PC-9 (cell line): ENCODE measurements at places on chromosomes 3 and 15.
A peak's percentile ranks its signal among the peaks of the same experiment; 100 is the strongest.

- no peak for DNase-seq
- H3K36me3 ChIP-seq = no peaks in the 10 kb centered on the region
- no peaks in the 10 kb centered on the region for H3K4me1 ChIP-seq
Measured at GRCh38 chr15:80527406-80527805, 123.2 kb downstream of the ARNT2 start.

- peaks cover 57% of the 10 kb centered on the region for H3K27me3 ChIP-seq
- H3K4me1 ChIP-seq = no peaks in the 10 kb centered on the region
- no peak overlapping the region for H3K27ac ChIP-seq
- H3K36me3 ChIP-seq = no peaks in the 10 kb centered on the region
- H3K4me3 ChIP-seq = no peak overlapping the region
Measured at GRCh38 chr15:28947221-28947674, 61.5 kb downstream of the APBA2 start.

- no peak overlapping the region for H3K27ac ChIP-seq
- H3K4me1 ChIP-seq = peaks cover 22% of the 10 kb centered on the region
- H3K36me3 ChIP-seq = peaks cover 39% of the 10 kb centered on the region
- no peak for DNase-seq
Measured at GRCh38 chr15:63052077-63052841, 9.7 kb downstream of the TPM1 start.

DNA sequence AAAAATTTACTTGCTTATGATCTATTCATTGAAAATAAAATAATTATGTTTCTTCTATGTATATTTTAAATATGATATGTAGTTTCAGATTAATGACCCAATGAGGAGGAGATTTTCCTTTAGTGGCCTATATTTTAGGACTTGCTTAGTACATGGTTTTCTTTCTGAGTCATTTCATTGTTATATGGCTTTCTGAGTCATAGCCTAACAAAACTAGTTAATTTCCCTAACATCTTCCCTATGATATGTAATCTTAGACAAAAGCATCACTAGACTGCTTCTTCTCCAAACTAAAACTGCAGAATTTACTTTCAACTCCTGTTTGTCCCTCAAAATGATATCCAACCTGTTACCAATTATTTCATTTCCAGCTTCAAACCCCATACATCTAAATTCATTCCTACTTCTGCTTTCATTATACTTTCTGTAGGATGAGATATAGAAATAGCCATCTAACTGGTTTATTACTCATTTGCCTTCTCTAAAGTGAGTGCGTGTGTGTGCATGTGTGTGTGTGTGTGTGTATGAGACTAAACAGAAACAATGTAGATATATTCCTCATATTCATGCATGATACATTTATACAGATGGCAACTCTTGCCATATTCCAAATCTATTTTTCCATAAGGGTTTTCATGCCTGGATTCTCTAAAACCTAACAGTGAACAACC lies 915.0 kb upstream of the GBE1 start:
- H3K4me3 ChIP-seq = no peak overlapping the region
- no peaks in the 10 kb centered on the region for H3K27me3 ChIP-seq
- DNase-seq = no peak
- H3K36me3 ChIP-seq = no peaks in the 10 kb centered on the region

DNA sequence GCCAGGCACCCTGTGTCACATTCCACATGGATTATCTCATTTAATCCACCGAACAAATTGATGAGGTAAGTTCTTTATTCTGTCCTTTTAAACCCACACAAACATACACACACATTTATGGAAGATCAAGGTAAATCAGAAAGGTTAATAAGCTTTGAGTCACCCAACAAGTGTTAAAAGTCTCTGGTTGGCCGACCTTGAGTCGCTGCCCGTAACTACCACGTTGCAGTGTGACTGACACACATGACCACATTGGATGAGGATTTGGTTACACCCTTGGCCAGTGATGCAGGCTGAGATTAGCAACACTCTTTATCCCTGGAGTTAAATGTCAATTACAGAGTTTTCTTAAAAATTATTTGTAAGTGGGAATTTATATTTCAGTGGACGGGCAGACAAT lies 19.2 kb downstream of the FOXP1 start:
- no peaks in the 10 kb centered on the region for H3K4me1 ChIP-seq
- no peaks in the 10 kb centered on the region for H3K36me3 ChIP-seq
- no peak overlapping the region for H3K27ac ChIP-seq
- no peaks in the 10 kb centered on the region for H3K27me3 ChIP-seq
- DNase-seq = no peak

DNA sequence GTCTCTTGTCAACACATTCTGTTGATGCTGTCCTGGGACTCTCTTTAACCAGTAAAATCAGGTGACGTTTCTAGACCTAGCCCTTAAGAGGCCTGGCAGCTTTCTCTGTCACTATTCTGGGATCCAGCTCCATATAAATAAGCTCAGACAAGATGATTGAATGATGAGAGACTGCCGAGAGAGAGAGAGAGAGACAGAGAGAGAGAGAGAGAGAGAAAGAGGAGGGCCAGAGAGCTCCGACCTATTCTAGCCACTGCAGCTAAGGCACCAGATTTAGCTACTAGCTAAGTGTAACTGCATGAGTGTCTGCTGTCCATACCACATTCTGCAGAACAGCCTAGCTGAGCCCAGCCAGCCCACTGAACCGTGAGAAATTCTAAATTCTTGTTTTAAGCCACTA lies 36.1 kb upstream of the CTXND1 start:
- no peak overlapping the region for H3K27ac ChIP-seq
- no peaks in the 10 kb centered on the region for H3K4me1 ChIP-seq
- H3K36me3 ChIP-seq = no peaks in the 10 kb centered on the region
- DNase-seq = no peak
- no peak overlapping the region for H3K4me3 ChIP-seq

DNA sequence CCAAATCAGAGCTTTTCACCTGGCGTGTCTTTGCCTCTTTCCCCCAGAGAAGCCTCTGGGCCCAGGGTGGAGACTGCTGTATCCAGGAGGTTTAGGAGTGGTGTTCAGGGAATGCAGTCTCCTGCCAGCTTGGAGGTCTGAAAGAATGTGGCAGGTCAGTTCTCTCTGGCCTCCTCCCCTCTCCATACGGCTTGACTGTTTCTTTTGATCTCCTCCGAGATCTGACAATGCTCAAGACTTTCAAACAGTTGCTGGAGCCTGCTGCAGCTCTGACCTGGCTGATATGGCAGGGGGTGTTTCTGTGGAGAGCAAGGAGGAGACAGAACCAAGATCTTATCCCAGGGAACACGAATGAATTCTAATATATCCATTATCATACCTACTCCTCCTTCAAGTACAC lies 24.7 kb upstream of the TM4SF4 start:
- no peaks in the 10 kb centered on the region for H3K27me3 ChIP-seq
- H3K27ac ChIP-seq = peak overlapping the region; percentile 81; the same call in 1 of the 2 replicates
- H3K4me3 ChIP-seq = no peak overlapping the region
- DNase-seq = peak; percentile 39
- H3K36me3 ChIP-seq = no peaks in the 10 kb centered on the region; the same call in 1 of the 2 replicates

DNA sequence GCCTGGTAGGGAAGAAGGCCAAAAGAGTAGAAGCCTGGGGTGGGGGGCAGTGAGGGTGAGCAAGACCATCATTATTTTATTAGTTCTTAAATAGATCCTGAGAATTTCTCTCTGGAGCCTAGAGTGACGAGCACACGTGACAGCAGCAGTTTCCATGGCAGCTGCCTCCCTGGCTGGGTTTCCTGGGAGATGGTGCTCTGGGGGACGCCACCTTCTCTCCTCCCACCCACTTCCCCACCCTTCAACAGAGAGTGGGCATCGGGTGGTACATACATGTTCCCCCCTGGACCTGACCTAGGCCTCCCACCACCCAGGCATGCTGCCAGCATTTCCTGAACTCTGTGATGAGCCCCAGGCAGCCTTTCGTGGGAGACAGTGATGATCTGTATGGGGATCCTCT lies 12.9 kb downstream of the CELF6 start:
- H3K4me1 ChIP-seq = no peaks in the 10 kb centered on the region
- H3K4me3 ChIP-seq = no peak overlapping the region
- 0 out of 2 replicates have a peak, but pooled peaks cover 5% of the 10 kb centered on the region for H3K27me3 ChIP-seq
- H3K27ac ChIP-seq = no peak overlapping the region
- H3K36me3 ChIP-seq = no peaks in the 10 kb centered on the region

DNA sequence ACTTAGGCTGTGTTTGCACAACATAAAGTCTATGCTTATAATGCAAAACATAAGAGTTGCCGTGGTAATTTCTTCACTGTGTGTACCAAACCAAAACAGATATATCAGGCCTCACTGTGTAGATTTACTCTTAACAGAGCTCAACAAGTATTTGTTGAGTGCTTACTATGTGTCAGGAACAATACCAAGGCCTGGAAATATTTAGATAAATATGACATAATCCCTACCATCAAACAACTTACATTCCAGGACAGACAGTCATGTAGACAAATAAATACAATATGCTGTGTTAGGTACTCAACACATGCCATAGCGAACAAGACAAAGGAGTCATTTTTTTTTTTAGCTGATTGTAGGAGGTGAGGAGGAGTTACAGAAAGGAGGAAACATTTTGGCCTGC lies 554.0 kb downstream of the NSUN3 start:
- H3K4me3 ChIP-seq = no peak overlapping the region
- H3K4me1 ChIP-seq = no peaks in the 10 kb centered on the region
- H3K27me3 ChIP-seq = no peaks in the 10 kb centered on the region
- DNase-seq = no peak
- H3K36me3 ChIP-seq = no peaks in the 10 kb centered on the region

- peak; percentile 10 for DNase-seq
- H3K36me3 ChIP-seq = no peaks in the 10 kb centered on the region
- H3K27me3 ChIP-seq = no peaks in the 10 kb centered on the region
- H3K27ac ChIP-seq = no peak overlapping the region
- H3K4me1 ChIP-seq = 0 out of 2 replicates have a peak, but pooled peaks cover 2% of the 10 kb centered on the region
- H3K4me3 ChIP-seq = no peak overlapping the region
Measured at GRCh38 chr15:81023483-81024264, 23.0 kb downstream of the TLNRD1 start.

- DNase-seq = no peak
- H3K27ac ChIP-seq = no peak overlapping the region
- no peaks in the 10 kb centered on the region for H3K36me3 ChIP-seq
- H3K27me3 ChIP-seq = no peaks in the 10 kb centered on the region
- H3K4me1 ChIP-seq = no peaks in the 10 kb centered on the region
Measured at GRCh38 chr3:126018995-126019394, 50.0 kb downstream of the ROPN1B start.

DNA sequence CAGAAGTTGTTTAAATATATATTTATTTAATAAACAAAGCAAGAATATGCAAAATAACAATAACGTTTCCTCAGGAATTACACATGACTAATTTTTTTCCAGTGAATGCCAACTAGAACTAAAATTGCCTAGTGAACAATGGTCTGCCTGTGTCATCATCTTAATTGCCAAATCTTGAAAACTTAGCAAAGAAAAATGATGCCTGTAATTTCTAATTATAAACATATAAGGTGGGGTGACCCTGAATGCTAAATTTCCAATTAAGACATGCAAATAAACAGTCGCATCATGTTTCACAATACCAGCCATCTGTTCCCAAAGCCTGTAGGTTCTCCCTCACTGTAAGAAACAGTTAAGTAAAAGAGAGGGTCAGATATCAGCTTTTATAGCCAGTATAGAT lies 67.6 kb upstream of the PLCL2 start:
- no peaks in the 10 kb centered on the region for H3K27me3 ChIP-seq
- DNase-seq = no peak
- no peaks in the 10 kb centered on the region for H3K36me3 ChIP-seq
- no peak overlapping the region for H3K27ac ChIP-seq

- no peak overlapping the region for H3K27ac ChIP-seq
- H3K36me3 ChIP-seq = no peaks in the 10 kb centered on the region
- peaks cover 12% of the 10 kb centered on the region; the same call in 1 of the 2 replicates for H3K4me1 ChIP-seq
Measured at GRCh38 chr3:188119846-188120245, 34.1 kb upstream of the LPP start.
